Activated CD4-positive, alpha-beta T cell treated with anti-CD3 and anti-CD28 coated beads for 36 hours (primary cell): ENCODE measurements at places on chromosomes 11 and 22. TPM values are rescaled to one million over a fixed set of nuclear protein-coding genes. Genes with fewer than 3 reads are reported as not detected.
A peak's percentile ranks its signal among the peaks of the same experiment; 100 is the strongest.

DNA sequence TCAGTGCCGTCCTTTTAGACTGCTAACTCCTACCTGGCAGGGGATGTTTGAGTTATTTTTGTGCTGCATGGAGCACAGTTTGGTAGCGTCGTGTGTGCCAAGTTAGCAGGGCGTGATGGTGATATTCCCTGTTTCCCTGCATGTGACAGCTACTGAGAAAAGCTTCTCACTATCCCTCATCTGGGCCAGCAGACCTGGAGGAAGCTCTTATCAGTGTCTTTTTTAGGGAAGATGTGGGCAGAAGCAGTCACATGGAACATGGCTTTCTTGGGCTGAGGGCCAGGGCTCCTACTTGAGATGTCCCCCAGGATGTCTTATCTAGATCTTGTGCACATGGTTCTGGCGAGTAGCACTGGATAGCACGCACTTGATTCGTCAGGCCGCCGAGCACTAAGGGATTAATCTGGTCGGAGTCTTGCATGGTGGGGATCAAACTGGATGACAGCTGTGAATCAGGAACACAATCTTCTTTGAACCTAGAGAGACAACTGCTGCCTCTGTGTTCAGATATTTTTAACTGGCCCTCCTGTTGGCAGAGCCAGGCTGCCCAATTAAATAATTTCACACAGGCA, 33.8 kb downstream of the TECTA start:
- H3K27ac ChIP-seq: no peak overlapping the region
- no peak overlapping the region for H3K4me3 ChIP-seq
- no peak for DNase-seq
- H3K36me3 ChIP-seq: no peaks in the 10 kb centered on the region

DNA sequence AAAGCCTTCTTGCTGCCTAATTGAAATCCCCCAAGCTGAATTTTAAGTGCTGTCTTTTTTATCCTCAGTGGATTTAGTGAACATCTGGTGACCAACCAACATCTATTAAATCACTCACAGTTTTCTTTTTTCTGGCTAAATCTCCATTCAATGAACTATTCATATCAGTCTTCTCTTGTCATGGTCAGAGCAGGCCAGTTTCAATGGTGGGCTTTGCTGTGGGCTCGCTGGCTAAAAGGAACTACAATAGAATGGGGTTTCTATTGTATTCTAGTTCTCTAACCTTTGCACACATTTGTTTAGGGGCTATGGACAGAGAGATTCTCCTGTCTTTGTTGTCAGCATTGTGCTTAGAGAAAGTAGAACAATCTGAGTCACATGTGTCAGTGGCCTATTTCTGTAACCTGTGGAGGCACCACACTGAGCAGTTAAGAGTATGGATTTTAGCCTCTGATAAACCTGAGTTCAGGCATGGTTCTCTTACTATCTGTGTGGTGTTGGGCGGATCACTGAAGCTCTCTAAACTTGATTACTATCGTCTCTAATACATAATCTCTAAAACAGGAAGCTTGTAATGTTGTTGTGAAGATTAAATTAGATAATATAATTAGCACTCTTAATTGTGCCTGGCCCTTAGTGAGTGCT, 94.2 kb upstream of the CADM1 start:
- H3K27ac ChIP-seq: no peak overlapping the region
- no peaks in the 10 kb centered on the region for H3K27me3 ChIP-seq
- no peak overlapping the region for H3K4me3 ChIP-seq
- H3K36me3 ChIP-seq: no peaks in the 10 kb centered on the region

DNA sequence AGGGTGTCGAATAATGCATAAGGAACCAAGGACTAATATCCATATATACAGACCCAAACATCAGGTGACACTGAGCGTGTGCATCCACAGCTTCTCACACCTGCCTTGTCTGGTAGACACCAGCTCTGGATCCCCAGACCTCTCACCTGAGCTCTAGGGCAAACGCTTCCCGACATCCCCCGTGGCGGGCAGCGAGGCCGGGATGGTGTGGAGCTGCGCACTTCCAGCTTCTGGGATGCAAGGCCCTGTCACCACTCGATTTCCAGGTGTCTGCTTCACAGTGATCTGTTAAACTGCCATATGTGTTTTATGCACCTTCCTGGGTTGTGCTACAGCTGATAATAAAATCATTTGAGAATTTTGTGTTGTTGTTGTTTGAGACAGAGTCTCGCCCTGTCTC, 15.3 kb upstream of the TREH start:
- no peaks in the 10 kb centered on the region for H3K36me3 ChIP-seq
- H3K27me3 ChIP-seq: no peaks in the 10 kb centered on the region
- H3K27ac ChIP-seq: no peak overlapping the region
- no peak overlapping the region for H3K4me3 ChIP-seq
- peaks cover 76% of the 10 kb centered on the region for H3K4me1 ChIP-seq
- no peak for DNase-seq

- H3K4me3 ChIP-seq: no peak overlapping the region
- H3K27ac ChIP-seq: no peak overlapping the region
- peaks cover 3% of the 10 kb centered on the region for H3K36me3 ChIP-seq
- H3K4me1 ChIP-seq: no peaks in the 10 kb centered on the region
- no peaks in the 10 kb centered on the region for H3K27me3 ChIP-seq
- no peak for DNase-seq
Measured at GRCh38 chr11:118547132-118547531, 16.1 kb downstream of the TMEM25 start.

DNA sequence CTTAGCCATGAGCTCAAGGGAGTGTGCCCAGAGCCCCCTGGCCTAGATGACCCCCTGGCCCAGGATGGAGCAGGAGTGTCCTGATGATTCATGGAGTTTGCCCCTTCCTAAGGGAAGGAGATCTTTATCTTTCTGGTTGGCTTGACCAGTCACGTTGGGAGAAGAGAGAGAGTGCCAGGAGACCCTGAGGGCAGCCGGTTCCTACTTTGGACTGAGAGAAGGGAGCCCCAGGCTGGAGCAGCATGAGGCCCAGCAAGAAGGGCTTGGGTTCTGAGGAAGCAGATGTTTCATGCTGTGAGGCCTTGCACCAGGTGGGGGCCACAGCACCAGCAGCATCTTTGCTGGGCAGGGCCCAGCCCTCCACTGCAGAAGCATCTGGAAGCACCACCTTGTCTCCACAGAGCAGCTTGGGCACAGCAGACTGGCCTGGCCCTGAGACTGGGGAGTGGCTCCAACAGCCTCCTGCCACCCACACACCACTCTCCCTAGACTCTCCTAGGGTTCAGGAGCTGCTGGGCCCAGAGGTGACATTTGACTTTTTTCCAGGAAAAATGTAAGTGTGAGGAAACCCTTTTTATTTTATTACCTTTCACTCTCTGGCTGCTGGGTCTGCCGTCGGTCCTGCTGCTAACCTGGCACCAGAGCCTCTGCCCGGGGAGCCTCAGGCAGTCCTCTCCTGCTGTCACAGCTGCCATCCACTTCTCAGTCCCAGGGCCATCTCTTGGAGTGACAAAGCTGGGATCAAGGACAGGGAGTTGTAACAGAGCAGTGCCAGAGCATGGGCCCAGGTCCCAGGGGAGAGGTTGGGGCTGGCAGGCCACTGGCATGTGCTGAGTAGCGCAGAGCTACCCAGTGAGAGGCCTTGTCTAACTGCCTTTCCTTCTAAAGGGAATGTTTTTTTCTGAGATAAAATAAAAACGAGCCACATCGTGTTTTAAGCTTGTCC, 14.3 kb downstream of the ADORA2A start:
- peaks cover 61% of the 10 kb centered on the region for H3K4me1 ChIP-seq
- no peaks in the 10 kb centered on the region for H3K27me3 ChIP-seq
- peak overlapping the region; percentile 32 for H3K27ac ChIP-seq
- DNase-seq: no peak
- no peak overlapping the region for H3K4me3 ChIP-seq

Gene RAPSN
- total RNA-seq: not detected

Gene RASGRP2
- total RNA-seq: 5.9 TPM

Gene ANKRD42
- 3.1 TPM for total RNA-seq
